ENCODE measurements at places on chromosomes 16 and 17. TPM values are rescaled to one million over a fixed set of nuclear protein-coding genes. Genes with fewer than 3 reads are reported as not detected.
A peak's percentile ranks its signal among the peaks of the same experiment; 100 is the strongest.

BRIP1 gene
- 0.55 TPM for total RNA-seq

PRKCA gene
- total RNA-seq, result 10.9 TPM

DNA sequence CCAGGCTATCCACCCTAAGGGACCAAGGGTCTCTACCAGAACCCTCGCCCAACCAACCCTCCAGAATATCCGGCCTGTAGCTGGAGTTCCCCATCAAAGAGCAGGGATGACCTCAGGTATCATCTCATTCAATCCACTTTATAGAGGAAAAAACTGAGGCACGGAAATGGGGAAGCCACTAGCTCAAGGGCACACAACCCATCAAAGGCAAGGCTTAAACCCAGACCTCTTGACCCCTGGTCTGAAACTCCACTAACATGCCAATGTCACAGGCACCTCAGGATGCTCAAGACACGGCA lies 1.6 kb downstream of the TBC1D10B start:
- H3K27me3 ChIP-seq, result no peaks in the 10 kb centered on the region
- no peak for DNase-seq
- peaks cover 14% of the 10 kb centered on the region for H3K36me3 ChIP-seq
- peak overlapping the region; percentile 95 for H3K4me3 ChIP-seq

RAB37 gene
- total RNA-seq, result 5.1 TPM

DNA sequence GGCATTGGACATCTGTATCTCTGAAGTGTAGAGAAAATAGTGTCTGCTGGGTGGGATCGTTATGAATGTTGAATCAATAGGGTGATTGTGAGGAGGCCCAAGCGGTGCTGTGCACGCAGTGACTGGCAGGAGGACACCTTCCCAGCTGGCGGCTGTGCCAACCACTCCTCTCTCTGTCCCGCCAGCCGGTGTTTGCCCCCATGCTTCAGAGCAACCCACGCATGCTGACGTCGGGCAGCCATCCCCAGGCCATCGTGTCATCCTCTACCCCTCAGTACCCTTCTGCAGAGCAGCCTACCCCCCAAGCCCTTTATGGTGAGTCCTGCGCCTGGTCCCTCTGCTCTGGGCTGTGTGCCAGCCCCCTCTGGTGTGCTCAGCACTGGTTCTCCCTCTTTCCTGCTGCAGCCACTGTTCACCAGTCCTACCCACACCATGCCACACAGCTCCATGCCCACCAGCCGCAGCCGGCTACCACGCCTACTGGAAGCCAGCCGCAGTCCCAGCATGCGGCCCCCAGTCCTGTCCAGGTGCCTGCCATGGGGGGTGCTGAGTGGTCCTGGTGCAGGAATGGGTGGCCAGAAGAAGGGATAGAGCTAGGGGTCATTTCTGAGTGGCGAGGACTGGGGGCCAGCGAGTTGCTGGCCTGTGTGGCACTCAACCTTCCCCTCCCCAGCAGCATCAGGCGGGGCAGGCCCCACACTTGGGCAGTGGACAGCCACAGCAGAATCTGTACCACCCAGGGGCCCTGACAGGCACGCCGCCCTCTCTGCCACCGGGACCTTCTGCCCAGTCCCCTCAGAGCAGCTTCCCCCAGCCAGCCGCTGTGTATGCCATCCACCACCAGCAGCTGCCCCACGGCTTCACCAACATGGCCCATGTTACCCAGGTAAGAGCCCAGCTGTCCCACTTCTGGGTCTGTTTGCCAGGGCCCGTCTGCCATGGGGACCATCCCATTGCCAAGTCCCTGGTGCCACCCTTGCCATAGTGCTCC lies 11.0 kb downstream of the TUFM start:
- no peaks in the 10 kb centered on the region for H3K27me3 ChIP-seq
- H3K36me3 ChIP-seq, result peaks cover 62% of the 10 kb centered on the region
- H3K27ac ChIP-seq, result no peak overlapping the region
- H3K4me1 ChIP-seq, result no peaks in the 10 kb centered on the region
- DNase-seq, result no peak
- no peak overlapping the region for H3K4me3 ChIP-seq

- no peak overlapping the region for H3K4me3 ChIP-seq
- DNase-seq, result peak; percentile 16
- H3K4me1 ChIP-seq, result no peaks in the 10 kb centered on the region
- no peaks in the 10 kb centered on the region for H3K36me3 ChIP-seq
- no peak overlapping the region for H3K27ac ChIP-seq
Measured at GRCh38 chr17:3033248-3033640, 30.2 kb downstream of the OR1D5 start.

CAMKK1 gene
- 23.0 TPM for total RNA-seq

Measured in upper lobe of left lung (tissue), 6 donors.